ENCODE measurements at places on chromosomes 1 and 21.
A peak's percentile ranks its signal among the peaks of the same experiment; 100 is the strongest.

DNA sequence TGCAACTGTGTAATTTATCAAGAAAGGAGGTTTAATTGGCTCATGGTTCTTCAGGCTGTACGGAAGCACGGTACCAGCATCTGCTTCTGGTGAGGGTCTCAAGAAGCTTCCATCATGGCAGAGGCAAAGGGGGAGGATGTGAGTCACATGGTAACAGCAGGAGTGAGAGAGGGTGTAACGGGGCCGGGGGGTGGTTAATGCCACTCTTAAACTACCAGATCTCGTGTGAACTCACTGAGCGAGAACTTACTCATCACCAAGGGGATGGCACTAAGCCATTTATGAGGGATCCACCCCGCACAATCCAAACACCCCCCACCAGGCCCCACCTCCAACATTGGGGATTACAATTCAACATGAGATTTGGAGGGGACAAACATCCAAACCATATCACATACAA lies 21.0 kb upstream of the IFFO2 start:
- DNase-seq = no peak

DNA sequence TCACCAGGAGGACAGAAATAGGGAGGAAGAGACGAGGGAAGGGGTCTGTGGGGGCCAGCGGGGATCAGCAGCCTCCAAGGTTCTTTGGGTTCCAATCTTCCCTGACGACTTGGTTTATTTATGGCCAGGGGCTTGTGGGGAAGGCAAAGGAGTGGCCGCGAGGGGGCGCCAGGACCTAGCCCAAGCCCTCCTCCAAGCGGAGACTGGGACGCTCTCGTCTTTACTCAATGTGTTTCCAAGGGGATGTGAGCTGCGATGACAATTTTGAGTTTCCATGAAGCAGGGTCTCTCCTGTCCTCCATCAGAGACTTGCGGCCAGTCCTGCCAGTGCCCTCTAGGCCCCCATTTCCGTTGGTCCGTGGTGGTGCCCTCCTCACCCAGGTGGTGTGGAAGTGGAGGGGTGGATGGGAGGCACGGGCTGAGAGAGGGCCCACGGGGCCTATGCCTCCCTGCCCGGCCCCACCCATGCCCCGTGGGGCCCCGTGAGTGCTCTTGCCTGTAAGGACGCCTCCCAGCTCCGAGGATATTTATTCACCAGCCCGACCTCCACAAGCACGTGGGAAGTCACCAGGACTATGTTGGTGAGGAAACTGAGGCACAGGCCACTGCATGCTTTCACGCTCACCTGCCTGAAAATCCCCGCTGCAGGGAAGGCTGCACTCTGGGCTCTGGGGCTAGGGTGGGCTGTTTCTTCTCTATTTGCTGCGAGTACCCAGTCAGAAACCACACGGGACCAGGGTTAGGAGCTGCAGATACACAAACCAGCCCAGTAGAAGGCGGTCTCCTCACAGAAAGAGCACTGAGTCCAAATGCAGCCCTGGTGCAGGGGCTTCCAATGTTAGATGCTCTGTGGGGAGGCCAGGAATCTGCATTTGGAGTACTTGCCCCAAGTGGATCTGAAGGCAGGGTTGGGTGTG lies 26.5 kb downstream of the DMRTB1 start:
- DNase-seq = peak; percentile 31

GRCh38 chr21:37079211-37079824 lies 6.3 kb downstream of the TTC3 start:
- no peak for DNase-seq

DNA sequence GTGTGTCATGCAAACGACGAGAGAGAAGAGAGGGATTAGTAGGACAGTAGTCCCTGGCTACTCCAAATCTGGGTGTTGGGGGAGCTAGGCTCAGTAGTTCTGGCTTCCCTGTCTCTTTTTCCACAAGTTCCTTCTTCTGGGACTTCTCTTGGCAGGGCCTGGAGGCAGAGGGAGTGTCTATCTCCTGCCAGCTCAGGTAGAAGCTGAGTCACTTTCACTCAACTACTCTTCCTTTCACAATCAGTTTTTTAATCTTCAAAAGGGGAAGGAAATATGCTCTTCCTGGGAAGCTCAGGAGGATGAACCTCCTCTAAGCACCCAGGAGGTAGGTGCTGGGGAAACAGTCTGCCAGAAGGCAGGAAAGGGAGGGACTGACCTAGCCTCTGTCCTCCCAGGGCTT lies 35.2 kb upstream of the MAGOH start:
- no peak for DNase-seq

DNA sequence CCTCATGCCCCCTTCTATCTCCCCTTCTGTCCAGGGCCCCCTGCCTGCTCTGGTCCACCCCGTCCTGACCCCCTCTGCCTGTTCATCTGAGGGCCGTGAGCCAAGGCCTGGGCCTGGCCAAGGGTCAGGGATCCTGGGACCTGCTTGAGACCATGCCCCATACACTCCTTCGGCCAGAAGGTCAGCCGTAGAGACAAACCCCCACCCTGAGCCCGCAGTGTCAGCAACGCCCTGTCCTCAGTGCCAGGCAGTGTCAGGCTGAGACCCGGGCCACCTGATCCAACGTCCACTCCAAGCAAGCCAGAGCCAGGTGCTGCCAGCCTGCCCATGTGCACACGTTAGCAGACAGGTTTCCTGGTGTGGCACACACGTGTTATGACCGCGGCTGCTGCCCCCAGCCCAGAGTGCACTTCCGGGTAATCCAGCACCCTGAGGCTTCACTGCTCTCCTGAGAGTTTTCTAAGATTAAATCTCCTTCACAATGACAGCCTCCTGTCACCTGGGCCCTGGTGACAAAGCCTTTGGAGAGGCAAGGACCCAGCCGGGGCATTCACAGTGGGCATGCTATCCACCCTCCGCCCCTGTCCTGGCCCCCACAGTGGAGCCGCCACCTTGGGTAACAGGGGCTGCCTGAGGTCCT lies 10.1 kb upstream of the SAMD11 start:
- no peak for DNase-seq
